Urinary bladder (tissue), 4 donors: ENCODE measurements at places on chromosomes 12 and 14.

- no peak for DNase-seq
Measured at GRCh38 chr12:56229082-56229481, 769 bp upstream of the SLC39A5 start.

DNA sequence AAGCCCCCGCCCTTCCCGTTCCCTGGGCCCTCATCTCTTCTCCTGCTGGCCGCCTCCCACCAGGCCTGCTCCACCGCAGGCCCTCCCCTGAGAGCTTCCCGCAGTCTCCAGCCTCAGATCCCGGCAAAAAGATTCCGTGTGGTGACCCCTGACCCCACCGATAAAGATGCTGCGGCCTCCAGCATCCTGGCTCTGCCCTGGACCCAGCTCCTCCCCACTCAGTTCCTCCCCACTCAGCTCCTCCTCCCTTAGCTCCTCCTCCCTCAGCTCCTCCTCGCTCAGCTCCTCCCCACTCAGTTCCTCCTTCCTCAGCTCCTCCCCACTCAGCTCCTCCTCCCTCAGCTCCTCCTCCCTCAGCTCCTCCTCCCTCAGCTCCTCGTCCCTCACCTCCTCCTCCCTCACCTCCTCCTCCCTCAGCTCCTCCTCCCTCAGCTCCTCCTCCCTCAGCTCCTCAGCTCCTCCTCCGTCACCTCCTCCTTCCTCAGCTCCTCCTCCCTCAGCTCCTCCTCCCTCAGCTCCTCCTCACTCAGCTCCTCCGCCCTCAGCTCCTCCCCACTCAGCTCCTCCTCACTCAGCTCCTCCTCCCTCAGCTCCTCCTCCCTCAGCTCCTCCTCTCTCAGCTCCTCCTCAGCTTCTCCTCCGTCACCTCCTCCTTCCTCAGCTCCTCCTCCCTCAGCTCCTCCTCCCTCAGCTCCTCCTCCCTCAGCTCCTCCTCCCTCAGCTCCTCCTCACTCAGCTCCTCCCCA lies 17.0 kb downstream of the NOC4L start:
- no peak for DNase-seq

DNA sequence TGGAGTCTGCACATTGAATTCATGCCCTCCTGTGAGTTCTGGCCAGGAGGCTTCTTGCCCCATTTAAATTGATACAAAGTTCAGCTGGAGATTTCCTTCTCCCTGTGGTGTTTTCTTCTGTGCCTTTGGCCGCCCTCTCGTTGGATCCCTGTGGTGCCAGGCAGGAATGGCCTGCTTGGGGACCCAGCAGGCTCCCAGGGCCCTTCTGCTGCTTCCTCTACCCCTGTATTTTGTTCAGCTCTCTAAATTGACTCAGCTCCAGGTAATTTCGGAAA lies 197.2 kb downstream of the FOXA1 start:
- DNase-seq: no peak

DNA sequence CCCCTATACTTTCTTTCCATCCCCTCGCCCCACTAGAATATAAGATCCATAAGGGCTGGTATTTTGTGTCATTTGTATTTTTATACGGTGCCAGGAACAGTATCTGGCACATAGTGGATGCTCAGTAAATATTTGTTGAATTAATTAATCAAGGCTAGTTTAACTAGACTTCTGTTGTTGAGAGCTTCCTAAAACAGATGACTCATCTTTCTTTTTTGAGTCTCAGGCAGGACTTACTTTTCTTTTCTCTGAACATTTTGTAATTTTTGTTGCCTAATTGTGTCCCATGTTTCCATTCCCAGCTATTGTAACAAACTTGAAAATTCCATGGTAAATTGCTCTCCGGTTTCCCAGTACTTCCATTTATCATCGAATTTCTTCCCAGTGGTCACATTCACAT lies 16.7 kb downstream of the STK38L start:
- DNase-seq: no peak

GRCh38 chr12:129762436-129762835 lies 141.4 kb downstream of the TMEM132D start:
- DNase-seq: no peak

DNA sequence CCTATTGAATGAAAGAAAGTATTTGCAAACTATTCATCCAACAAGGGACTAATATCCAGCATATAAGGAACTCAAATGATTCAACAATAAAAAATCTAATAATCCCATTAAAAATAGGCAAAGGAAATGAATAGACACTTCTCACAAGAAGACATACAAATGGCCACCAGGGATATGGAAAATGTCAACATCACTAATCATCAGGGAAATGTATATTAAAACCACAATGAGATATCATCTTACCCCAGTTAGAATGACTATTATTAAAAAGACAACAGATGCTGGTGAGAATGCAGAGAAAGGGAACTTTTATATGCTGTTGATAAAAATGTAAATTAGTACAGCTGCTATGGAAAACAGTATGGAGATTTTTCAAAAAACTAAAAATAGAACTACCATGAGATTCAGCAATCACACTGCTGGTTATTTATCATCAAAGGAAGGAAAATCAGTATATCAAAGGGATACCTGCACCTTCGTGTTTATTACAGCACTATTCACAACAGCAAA lies 89.3 kb downstream of the GARIN6 start:
- no peak for DNase-seq

- peak; percentile 89 for DNase-seq
Measured at GRCh38 chr12:55847603-55848291, 5.0 kb upstream of the MMP19 start.

DNA sequence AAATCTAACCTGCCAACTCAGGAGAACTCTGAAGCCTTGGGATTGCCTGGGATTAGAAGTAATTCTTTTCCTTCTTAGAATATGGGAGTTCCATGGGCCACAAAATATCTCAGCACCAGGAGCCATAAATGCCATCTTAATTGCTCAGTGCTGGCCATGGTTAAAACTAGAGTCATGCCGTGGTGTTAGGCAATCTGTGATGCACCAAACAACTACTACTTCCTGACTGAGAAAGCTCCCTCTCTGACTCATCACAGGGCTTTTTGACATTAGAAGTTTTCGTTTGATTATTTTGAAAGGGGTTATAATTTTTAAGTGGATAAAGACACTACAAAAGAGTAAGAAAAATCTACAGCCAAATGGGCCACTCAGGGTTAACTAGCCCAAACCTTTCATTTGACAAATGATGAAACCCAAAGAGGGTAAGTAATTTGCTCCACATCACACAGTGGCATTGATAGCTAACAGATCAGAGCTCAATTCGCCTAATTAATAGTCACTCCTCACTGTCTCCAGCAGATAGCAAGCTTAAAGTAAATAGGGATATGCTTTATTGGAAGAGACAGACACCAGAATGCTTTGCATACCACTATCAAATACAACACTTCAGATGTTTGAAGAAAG lies 377.3 kb downstream of the EMP1 start:
- DNase-seq: no peak

GRCh38 chr14:31489691-31490090 lies 1.9 kb upstream of the GPR33 start:
- DNase-seq: no peak

- DNase-seq: peak; percentile 25
Measured at GRCh38 chr14:29242755-29243754, 476.5 kb downstream of the FOXG1 start.

- no peak for DNase-seq
Measured at GRCh38 chr12:12171991-12172511, 94.8 kb downstream of the LRP6 start.

GRCh38 chr14:56885825-56886224 lies 75.5 kb upstream of the OTX2 start:
- DNase-seq: no peak

DNA sequence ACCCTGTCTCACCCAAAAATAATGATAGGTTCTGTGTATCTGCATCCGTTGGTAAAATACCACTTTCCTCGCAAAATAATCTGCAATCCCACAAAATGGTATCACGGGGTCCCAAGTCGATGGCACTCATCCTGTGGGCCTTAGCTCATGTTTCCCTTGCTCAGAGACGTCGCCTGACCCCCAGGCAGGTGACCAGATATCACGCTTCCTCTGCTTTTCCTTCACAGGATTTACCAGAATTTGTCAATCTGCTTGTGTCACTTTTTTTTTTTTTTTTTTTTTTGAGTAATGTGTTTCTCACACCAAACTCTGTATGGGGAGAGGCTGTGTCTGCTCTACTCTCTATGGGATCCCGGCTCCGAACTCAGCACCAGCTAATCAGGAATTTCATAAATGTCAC lies 162.7 kb downstream of the PRKCH start:
- DNase-seq: no peak

GRCh38 chr14:66403183-66403582 lies 83.0 kb upstream of the CCDC196 start:
- no peak for DNase-seq

GRCh38 chr12:62190689-62191490 lies 69.3 kb upstream of the USP15 start:
- DNase-seq: no peak

- no peak for DNase-seq
Measured at GRCh38 chr14:85195872-85196477, 334.0 kb upstream of the FLRT2 start.

DNA sequence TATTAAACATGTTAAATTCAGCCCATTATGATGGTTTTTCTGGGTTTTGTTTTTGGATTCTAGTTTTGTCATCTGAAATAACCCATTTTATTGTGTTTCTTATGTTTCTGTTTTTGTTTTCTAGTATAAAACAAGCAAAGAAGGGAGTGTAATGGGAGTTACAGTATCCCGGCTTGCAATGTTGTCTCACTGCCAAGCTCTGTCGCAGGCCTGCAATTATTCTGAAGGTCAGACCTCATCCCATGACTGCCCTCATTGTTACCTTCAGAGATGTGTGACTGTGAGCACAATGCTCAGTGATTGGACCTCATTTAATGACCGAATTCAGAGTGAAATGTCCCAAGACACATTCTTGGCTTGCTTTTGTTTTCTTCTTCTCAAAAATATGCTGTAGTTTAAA lies 73.0 kb upstream of the ATF1 start:
- DNase-seq: peak; percentile 6

GRCh38 chr14:24941719-24942118 lies 108.2 kb downstream of the STXBP6 start:
- no peak for DNase-seq

DNA sequence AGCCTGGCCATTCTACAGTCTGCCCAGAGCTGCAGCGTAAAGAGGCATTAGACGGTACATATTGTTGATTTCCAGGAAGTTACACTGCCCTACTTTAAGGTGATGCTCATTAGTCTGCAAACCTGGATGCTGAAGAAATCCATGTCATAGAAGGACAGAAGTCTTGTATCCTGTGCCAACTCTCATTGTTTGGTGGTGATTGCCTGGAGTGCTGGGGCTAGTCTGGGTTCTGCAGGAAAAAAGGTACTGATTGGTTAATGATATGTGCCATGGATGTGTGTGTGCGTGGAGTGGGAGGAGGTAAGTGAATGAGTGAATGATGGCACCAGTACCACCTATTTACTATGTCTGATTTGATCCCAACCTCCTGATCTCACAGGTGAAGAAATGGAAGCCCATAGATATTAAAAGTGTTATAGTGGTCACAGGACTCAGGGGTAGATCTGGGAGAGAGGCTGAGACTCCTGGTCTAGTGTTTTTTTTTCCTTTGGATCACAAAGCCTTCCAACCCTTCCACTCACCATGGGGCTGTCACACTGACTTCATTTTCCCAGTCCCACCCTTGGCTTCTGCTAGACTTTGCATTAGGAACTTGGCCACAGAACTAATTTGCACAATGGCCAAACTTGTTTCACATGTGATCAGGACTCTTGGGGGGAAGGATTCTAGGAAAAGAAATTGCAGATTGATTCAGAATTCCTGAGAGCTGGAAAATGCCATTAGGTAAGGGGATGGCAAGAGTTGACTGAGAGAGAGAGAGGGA lies 96.1 kb downstream of the TMX1 start:
- DNase-seq: no peak

- no peak for DNase-seq
Measured at GRCh38 chr12:90174956-90175355, 466.3 kb upstream of the ATP2B1 start.

GRCh38 chr12:57139796-57140649 lies 7.4 kb downstream of the LRP1-AS start:
- DNase-seq: no peak

GRCh38 chr14:58703161-58703506 lies 65.4 kb downstream of the DACT1 start:
- no peak for DNase-seq

- no peak for DNase-seq
Measured at GRCh38 chr14:42965512-42965911, 1358.8 kb downstream of the LRFN5 start.

DNA sequence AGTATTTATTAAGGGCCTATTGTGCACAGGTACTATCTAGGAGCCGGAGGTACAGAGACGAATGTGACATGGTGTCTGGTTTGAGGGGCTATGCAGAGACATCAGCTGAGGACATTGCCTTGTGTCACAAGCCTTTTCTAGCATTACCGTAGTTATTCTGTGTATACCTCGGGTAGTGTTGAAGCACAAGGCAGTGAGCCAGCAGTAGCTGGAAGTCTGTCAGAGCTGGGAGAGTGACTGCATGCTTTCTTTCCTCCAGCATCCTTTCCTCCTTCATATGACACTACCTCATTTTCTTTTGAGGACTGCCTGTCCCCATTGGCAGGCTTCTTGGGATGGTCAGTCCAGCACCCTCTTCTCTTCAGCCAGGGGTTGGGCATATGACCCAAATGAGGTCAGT lies 77.0 kb downstream of the POLR3B start:
- DNase-seq: no peak

DNA sequence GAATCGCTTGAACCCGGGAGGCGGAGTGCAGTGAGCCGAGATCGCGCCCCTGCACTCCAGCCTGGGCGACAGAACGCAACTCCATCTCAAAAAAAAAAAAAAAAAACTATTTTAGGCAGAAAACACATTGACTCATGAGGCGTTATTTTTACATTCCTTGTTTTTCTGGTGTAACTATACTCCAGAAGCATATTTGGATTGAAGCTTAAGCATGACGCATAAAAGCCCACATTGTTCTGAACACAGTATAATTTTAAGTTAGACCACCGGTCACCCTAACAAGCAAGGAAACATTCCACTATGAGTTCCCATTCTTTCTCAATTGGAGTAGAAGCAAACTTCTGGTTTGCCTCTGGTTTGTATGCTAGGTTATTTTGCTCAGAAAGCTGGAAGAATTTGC lies 173.0 kb downstream of the MYRFL start:
- DNase-seq: no peak

DNA sequence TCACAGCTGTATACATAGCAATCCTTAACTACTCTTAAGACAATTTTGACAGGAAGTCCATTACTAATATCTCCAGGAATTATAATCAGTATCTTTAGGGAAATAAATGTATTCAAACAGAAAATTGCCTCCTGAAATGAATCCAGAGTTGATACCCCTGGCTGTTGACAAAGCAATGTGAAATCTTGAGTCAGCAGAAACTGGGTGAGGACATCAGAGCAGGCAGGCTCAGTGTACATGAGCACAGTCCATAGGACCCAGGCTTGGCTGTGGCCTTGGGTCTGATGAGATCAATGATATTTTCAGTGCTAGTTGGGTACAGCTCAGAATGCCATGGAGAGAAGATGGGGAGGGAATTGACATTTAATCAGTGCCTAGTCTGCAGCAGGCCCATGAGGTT lies 151.3 kb downstream of the SLC15A4 start:
- DNase-seq: no peak
